ENCODE measurements at places on chromosomes 6 and 20. TPM values are rescaled to one million over a fixed set of nuclear protein-coding genes. Genes with fewer than 3 reads are reported as not detected.

ESR1 gene
- polyA plus RNA-seq: 2.1 TPM

EBF4 gene
- 31.4 TPM for polyA plus RNA-seq

DNA sequence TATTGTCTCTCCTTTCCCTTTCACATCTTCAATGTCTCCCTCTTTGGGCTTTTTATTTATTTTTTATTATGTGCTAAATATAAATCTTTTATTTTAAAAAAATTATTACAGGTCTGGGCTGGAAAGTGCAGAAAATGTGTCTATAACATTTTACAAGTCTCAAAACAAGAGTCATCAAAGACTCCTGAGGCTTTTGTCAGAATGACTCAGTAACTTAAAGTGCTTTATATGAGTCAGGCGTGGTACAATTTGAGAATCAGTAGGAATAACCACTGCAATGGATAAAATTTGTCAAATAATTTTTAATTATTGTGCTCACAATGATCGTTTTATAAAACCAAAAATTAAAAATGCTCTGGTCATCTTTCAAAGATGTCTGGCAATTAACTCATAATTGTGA lies 193.9 kb downstream of the MMUT start:
- DNase-seq: no peak

- DNase-seq: no peak
Observed at GRCh38 chr6:106281088-106281487, 44.5 kb downstream of the ATG5 start.

DNA sequence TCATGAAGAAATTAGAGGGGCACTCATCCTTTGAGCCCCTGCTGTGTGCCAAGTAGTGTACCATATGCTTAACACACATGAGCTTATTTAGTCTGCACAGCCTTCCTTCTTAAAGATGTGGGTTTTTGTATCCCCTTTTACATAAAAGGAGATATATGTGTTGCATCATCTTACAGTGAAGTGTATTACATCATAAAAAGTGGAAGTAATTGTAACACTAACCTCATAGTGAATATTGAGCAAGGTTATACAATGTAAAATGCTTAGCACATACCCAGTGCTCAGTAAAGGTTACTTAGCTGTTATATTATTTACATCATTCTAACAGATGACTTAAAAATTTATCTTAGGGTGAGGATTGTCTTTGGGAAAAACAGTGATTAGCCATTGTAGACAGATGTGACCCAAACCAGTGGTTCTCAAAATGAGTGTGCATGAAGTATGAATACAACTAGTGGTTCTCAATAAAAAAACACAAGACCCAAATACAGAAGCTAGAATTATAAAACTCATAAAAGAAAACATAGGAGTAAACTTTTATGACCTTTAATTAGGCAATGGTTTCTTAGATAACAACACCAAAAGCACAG lies 3.8 kb upstream of the PIGU start:
- no peak for DNase-seq
